ENCODE measurements at places on chromosomes 3 and 15.

DNA sequence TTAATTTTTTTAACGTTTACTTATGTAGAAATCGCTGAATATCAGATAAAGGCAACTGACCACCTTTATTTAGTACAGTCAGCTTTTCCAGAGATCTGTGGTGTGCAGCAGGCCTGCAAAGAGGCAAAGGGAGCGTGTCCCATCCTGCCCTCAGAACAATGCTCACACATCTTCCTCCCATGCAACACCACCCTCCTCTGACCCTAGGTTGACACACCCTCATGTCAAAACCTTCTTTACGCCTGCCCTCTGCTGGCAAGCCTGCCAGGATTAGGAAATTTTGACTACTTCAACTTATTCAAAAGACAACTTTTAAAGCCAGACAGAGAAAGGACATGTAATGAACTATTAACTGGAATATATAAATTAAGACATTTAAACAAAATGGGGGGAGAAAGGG is 513.7 kb downstream of the FOXP1 start:
- ATAC-seq = peak; percentile 22

- ATAC-seq = no peak
These were observed 33.1 kb downstream of the RETNLB start for GRCh38 chr3:108724101-108724500.

GRCh38 chr15:23014394-23015000 is 24.9 kb downstream of the TUBGCP5 start:
- no peak for ATAC-seq

DNA sequence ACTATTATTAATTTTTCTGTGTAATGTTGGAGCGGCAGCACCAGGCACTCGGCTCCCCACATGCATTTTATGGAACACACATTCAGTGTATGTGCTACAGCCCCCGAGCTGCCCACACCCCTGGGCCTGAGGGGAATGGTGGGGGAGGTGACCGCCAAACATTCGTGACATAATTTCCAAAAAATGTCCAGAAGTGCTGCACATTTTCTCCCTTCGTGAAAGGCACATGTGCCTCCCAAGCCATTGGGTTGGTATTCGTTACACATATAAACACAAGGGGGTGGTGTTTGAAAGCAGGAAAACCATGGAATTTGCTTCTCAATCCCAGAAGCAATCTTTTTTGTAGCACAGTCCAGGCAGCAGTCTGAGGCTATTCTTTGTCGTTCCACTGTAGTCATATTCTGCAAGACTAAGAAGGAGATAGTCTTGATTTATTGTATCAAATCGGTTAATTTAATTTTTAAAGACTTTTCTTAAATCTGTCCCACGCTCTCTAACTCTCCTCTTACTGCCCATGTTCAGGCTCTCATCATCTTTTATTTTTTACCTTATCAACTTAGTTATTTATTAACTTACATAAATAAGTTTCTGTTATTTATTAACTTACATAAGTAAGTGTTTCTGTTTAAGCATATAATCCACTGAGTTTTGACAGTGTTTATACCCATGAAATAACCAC is 39.2 kb upstream of the POLR2M start:
- peak; percentile 87 for ATAC-seq

DNA sequence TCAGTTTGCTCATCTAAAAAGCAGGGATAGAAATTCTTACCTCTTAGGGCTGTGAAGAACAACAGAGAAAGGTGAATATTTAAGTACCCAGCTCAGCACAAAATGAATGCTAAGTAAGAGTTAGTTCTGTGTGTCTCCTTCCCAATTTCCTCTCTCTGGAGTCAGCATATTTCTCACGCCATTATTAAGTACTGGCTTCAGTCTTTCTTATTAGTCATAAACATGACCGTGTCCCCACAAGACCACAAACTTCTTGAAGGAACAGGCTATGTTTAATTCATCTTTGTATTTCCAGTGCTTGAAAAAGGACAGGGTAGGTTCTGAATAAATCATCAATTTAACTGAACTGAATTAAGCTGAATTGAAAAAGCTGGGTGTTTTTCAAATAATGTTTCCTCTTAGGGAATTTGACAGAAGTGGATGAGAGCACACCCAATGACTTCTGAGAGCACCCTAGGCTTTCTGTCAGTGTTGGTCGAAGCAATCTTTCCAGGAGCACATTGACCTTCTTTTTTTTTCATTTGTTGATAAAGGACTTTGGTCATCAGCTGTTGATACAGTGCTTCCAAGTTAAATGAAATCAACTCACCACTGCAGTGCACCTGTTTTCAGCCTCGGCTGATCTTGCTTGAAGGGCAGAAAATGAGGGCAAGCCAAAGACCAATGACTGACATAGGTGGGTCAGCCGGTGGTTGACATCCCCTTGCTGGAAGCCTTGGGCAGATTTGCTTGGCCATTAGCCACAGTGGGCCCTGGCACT is 324.6 kb downstream of the MFSD1 start:
- no peak for ATAC-seq

- no peak for ATAC-seq
These were observed 50.2 kb downstream of the VGLL4 start for GRCh38 chr3:11593318-11594034.

DNA sequence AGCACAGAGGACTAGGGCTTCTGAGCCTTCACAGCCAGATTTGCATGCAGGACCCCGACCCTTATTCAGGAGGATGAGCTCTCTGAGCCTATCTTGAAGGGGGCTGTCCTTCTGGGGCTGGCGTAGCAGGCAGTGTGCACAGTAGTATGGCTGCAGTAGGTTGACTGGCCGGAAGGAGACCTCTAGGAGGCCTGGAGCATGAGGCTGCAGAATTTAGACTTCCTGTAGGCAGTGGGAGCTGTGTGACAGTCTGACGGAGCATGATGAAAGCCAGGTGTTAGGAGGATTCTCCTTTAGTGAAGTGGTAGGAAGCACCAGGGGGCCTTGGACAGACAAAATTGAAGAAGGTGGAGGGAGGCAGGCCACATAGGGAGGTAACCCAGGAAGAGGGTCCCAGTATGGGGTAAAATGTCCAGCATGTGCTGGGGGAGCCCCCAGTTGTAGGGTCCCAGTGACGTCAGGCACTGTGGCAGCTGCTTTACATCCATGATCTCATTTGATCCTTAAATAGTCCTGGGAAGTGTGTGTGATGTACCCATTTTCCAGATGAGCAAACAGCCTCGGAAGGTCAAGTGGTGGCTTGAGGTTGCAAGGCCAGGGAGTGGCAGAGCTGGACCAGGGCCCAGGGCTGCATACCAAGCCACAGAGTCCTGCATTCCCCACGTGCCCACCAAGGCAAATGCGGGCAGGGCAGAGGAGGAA is 36.1 kb downstream of the SPSB4 start:
- no peak for ATAC-seq

DNA sequence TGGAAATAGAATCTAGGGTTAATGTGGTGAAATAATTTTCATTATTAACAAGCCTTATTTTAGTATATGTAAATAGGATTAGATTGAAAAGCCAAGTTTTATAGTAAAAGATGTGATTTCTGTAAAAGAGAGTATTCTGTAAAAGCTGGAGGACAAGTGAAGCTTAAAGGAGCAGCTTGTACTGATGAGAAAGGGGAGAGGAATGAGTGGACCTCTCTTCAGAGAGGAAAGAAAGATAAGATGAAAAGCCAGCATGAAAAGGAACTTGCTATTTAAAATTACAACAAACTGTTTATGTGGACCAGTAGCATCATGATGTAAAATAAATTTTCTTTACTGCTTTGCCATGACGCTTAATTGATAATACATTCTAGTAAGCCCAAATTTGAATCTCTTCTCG is 18.5 kb downstream of the ALCAM start:
- no peak for ATAC-seq

DNA sequence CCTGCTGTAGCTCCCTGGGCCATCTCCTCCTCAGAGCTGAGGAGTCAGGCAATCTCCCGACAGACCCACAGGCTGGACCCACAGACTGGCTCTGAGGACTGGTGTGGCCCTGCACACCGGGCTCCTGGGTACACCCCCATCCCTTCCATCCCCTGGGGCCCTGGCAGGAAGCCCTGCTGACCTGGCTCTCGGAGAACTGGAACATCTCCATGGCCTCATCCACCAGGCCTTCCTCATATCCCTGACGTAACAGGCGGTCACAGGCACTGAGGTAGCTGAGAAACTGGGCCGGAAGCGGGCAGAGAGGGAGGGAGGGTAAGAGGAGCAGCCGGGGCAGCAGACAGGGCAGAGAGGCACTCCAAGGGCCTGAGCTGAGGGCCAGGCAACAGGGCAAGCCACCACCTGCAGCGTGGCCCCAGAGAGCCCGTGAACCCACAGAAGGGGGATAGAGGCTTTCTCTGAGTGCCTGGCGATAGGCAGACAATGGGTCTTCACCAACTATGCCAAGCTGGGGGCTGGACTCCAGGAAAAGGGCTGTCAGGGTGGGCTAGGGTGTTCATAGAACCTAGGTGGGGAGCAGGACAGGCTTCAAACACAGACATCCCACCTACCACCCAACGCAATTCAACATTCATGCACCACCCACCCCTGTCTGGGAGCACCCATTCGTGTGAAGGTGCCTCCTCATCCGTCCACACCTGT is 17.9 kb downstream of the KBTBD13 start:
- no peak for ATAC-seq

- no peak for ATAC-seq
These were observed 134.8 kb downstream of the PDE8A start for GRCh38 chr15:85116494-85116893.

- no peak for ATAC-seq
These were observed 81.4 kb upstream of the CRBN start for GRCh38 chr3:3260870-3261269.

GRCh38 chr3:145648396-145648795 is 512.6 kb downstream of the PLOD2 start:
- ATAC-seq = no peak

DNA sequence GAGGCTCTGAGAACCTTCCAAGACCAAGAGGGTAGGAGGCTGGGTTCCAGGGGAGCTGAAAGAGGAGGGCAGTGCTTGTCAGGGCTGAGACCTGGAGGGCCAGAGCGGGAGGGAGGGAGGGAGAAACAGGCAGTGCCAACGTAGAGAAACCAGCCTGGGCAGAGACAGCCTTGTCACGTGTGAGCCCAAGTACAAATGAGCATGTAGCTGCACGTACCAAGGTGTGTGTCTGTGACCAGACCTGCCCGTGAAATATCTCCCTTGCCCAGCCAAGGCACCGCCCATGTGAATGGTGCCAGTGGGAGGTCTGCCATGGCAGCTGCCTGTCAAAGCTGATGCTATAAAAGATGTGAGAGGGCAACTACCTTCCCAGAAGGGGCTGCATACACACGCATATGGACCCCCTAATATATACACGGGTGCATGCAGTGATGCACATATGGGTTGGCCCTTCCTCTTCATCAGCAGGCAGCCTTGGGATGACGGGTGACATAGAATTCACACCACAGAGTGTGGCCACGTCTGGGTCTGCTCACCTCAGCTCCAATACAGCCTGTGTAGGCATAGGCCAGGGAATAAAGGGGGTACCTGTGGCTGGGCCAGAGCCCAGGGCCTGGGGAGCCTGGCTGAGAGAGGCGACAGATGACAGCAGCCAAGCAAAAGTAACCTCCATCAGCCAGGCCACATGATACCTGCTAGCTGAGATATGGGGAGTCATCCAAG is 7.8 kb upstream of the CTDSPL start:
- ATAC-seq = no peak

GRCh38 chr3:138059261-138059660 is 49.3 kb downstream of the CLDN18 start:
- ATAC-seq = no peak

DNA sequence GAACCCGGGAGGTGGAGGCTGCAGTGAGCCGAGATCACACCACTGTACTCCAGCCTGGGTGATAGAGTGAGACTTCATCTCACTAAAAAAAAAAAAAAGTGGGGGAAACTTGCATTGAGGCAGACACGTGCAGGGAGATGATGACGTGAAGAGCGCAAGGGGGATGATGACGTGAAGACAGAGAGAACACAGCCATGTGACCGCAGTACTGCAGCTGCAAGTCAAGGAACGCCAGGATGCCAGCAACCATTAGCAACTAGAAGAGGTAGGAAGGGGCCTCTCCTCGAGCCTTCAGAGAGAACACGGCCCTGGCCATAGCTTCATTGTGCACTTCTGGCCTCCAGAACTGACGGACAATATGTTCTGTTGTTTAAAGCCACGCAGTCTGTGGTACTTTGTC is 28.3 kb downstream of the RFT1 start:
- ATAC-seq = no peak

- peak; percentile 54 for ATAC-seq
These were observed 17.3 kb upstream of the GPR156 start for GRCh38 chr3:120302361-120302760.

DNA sequence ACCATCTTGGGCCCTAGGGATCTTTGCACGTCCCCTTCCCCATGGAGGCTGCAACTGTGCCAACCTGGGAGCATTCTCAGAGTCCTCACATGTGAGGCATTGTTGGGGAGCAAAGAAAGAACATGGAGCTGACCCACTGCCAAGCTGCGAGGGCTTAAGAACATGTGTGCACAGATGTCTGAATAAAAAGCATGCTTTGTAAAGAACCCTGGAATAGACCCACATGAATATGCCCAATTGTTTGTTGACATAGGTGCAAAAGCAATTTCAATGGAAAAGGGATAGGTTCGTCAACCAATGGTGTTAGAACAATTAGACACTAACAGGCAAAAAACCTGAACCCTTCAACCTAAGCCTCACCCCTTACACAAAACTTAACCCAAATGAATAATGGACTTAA is 9.3 kb downstream of the PGPEP1L start:
- ATAC-seq = no peak

- no peak for ATAC-seq
These were observed 1.2 kb upstream of the HGD start for GRCh38 chr3:120683213-120683612.

GRCh38 chr3:190444576-190445145 is 5.0 kb downstream of the TMEM207 start:
- no peak for ATAC-seq
